Stimulated activated CD4-positive, alpha-beta T cell treated with anti-CD3 and anti-CD28 coated beads, TNF-alpha, amount 100 ng/mL, for 48 hours (primary cell): ENCODE measurements at places on chromosomes 16 and 17.

DNA sequence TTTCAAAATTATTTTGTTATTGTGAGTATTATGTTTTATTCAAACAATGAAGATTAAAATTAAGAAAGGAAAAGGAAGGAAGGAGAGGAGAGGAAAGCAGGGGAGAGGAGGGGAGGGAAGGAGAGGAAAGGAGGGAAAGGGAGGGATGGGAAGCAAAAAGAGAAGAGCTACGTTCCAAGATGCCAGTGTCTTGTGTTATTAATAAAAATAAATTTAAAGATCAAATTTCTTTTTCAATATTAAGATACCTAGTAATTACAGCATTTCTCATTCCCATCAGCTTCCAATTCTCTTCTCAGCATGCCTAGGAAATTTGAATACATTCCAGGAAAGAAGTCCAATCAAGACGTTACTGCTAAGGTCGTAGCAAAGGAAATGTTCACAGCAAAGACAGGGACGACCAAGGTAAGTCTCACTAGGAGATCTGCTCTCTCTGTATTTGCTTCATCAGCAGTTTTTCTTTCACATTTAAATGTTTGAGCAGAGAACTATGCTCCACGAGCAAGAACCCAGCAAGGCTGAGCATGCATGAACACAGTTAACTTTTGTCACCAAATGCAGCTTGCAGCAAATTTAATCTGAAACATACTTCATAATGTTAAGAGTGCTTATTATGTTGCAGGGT is 63.3 kb upstream of the HLF start:
- no peak for DNase-seq

- no peak for DNase-seq
These were observed 14.0 kb downstream of the SLFN11 start for GRCh38 chr17:35359398-35359797.

GRCh38 chr16:10655415-10655977 is 39.2 kb downstream of the TEKT5 start:
- no peak for DNase-seq

- no peak for DNase-seq
These were observed 119.2 kb downstream of the PITPNC1 start for GRCh38 chr17:67496286-67496685.

GRCh38 chr16:15477802-15478201 is 43.4 kb downstream of the BMERB1 start:
- no peak for DNase-seq

DNA sequence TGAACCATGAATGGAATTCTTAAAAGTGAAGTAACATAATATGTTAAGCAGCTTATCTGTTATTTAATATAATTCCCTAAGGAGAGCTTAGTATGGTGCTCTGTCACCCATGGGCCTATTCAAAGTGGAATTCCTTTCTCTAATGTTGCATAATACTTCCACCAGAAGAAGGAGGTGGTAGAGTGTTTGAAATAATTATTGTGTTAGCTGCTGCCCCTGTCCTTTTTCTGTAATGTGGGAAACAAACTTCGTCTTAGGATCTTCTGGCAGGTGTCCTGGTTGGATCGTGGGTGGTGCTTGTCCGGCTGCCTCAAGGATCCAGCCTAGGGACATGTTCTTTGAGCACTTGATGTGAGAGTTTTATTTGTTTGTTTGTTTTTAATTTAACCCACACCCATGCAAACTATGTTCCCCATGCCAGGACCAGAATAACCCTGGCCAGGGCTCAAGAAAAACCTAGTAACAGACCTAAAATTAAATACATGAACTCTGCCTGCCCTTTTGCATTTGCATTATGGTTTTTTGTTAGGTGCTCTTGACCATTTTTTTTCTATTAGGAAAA is 46.1 kb downstream of the ZNRF1 start:
- DNase-seq, result no peak

DNA sequence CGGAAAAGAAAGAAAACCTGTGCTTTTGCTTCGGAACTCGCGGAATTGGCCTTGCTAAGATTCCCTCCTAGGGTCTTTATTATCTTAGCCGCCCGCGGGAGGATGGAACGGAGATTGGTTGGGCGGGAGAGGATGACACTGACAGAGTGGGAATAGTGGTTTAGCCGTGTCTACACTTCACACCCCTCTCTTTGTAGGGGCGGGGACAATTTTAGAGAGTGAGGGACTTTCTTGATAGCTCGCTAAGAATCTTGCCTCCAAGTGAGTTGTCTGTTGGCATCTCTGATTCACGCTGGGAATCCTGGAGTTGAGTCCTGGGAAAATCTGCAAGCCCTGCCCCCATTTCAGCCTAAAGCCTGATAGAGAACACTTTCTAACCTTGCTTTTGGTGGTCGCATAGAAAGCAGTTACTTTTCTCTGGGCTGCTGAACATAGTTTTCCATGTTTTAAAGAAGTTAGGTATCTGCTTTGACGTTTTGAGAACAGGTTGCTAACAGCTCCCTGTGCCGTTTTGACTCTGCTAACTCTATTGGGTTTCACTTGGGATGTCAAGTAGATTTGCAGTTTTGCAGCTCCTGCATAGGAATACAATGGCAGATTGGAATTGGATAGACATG is 697 bp downstream of the NOL11 start:
- peak; percentile 16 for DNase-seq

DNA sequence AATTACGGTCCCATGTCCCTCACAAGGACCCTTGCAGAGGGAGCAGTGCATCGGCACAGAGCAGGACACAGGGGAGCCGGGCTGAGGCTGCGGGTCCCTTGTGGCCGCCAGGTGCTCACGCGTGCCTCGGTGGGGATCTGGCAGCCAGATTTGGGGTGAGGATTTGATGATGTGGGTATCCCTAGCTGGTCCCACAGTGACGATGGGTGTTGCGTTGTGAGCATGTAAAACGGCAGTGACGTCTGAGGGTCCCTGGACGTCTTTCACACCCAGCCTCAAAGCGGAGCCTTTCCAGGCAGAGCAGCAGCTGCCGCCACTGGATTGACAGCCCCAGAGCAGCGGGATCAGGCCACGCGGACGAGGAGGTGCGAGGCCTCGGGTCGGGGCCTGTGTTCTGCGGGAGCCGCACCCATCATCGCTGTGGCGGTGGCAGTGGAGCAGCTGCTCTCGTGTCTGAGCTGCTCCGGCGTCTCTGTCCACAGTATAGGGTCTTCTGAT is 54.6 kb downstream of the WDR45B start:
- no peak for DNase-seq

DNA sequence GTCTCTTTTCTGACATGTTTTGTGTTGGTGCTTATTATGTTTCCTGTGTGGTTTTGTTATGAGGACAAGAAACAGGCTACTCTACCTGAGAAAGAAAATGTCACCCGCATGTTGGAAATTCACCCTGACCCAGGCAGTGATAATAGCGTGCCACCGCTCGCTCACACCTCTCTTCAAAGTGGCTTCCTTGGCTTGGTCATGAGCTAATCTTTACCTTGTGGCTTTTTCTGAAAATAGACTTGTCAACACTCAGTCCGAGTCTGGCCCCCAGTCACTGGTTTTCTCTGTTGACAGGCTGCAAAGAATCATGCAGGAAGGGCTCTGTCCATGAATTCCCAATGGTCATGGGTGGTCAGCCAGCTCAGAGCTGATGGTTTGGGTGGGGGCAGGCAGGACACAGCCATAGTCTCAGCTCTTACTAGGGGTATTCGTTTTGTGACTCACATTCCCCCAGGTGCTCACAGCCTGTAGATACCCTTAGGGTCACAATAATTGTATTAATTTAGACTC is 121.3 kb upstream of the CACNG5 start:
- DNase-seq, result no peak

GRCh38 chr16:996681-997080 is 15.1 kb downstream of the SOX8 start:
- no peak for DNase-seq

- DNase-seq, result no peak
These were observed 13.3 kb downstream of the JUP start for GRCh38 chr17:41773190-41773588.

- DNase-seq, result no peak
These were observed 481.9 kb upstream of the ERCC4 start for GRCh38 chr16:13438064-13438463.

DNA sequence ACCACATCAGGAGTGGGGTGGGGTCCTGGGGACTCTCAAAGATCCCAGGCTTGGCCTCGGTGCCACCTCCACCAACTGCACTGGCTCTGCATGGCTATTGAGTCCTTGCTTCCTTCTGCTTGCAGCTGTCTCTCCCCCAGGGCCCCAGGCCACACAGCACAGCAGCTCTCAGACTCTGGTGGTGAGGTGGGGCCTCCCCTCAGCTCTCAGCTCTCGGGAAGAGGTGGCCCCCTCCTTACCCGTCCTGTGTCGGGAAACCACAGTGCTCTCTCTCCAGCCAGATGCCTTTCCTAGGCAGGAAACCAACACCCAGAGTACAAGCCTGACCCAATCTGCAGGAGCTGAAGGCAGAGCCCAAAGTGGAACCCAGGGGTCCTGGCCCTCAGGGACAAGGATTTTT is 18.5 kb downstream of the SRCIN1 start:
- DNase-seq, result no peak

GRCh38 chr16:55370762-55371482 is 46.9 kb downstream of the IRX6 start:
- no peak for DNase-seq

GRCh38 chr17:62110923-62111484 is 45.9 kb upstream of the MED13 start:
- no peak for DNase-seq

- no peak for DNase-seq
These were observed 211.7 kb upstream of the CHMP6 start for GRCh38 chr17:80779961-80780380.

DNA sequence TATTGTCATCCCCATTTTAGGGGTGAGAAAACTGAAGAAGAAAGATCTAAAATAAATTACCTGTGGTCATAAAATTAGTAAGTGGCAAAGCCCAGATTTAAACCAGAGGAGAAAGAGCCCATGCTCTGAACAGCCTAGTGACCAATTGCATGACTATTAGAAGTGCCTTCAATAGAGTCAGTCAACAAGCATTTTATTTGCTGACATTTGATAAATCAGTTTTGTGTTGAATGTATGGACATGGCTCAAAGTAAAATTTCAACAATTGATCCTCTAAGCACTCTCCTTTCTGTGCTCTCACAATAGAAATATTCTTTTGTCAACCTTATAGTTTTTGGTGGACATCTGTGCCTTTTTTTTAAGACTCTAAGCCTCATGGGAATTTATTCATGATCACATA is 572.9 kb upstream of the SOX9 start:
- no peak for DNase-seq

DNA sequence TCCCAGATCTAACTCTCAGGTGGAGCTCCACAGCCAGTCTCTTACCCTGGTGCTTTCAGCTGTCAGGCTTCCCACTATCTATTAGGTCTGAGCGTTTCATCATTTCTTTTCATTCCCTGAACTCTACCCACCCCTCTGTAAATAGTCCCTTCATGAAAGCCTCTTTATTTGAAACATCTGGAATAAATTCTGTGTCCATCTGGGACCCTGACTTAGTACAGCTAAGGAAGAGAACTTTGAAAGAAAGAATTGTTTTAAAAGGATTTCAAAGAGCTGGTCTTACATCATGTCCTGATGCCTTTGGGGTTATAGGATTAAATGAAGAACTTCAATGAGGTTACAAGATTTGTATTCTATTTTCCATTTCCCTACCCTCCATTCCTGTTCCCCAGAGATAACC is 388.5 kb upstream of the CA10 start:
- no peak for DNase-seq

DNA sequence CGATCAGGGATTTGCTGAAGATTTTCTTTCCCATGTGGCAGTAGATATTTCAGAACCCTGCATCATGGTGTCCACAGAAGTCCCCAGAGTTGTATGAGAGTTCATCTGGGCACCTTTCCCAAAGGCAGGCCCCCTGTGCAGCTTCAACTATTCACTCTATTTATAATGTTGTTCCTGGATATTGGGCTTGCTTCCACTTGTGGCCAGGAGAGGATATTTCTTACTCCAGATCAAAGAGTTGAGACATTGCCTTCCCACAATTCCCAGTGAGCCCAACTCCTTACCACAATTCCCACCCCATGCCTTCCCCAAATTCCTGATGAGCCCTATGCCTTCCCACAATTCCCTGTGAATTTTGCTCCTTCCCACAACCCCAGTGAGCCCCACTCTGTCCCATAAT is 206.9 kb downstream of the WWOX start:
- DNase-seq, result no peak

DNA sequence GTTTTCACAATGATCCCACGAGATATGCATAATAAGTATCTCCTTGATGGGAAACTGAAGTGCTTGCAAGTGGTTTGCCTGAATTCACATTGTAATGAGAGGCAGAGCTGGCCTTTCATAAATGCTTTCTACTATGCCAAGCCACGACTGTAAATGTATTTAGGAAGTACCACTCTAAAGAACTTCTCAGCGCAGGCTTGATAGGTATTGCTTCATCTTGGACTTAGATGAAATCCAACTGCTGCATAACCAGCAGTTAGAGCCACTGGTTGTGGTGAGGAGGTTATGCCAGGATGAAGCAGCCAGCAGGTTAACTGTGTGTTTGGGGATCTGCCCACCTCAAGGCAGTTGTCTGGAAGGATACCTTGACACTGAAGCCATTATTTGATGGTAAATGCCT is 26.8 kb downstream of the MARCHF10 start:
- no peak for DNase-seq

- no peak for DNase-seq
These were observed 47.5 kb downstream of the STAT3 start for GRCh38 chr17:42340691-42341127.

- DNase-seq, result no peak
These were observed 5.1 kb downstream of the RAMP2 start for GRCh38 chr17:42766124-42766523.

- no peak for DNase-seq
These were observed 890.0 kb upstream of the CDH8 start for GRCh38 chr16:62926121-62926801.

GRCh38 chr17:76667786-76668453 is 24.4 kb upstream of the ST6GALNAC1 start:
- no peak for DNase-seq

DNA sequence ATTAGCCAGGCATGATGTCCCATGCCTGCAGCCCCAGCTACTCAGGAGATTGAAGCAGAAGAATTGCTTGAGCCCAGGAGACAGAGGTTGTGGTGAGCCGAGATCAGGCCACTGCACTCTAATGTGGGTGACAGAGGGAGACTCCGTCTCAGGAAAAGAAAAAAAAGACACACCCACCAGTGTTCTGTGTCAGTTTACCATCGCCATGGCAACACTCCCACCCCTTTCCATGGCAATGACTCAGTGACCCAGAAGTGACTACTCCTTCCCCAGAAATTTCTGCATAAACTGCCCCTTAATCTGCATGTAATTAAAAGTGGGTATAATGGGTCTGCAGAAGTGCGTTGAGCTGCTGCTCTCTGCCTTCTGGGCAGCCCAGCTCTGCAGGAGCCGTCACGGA is 4.0 kb upstream of the ZC3H18 start:
- DNase-seq, result peak; percentile 65

DNA sequence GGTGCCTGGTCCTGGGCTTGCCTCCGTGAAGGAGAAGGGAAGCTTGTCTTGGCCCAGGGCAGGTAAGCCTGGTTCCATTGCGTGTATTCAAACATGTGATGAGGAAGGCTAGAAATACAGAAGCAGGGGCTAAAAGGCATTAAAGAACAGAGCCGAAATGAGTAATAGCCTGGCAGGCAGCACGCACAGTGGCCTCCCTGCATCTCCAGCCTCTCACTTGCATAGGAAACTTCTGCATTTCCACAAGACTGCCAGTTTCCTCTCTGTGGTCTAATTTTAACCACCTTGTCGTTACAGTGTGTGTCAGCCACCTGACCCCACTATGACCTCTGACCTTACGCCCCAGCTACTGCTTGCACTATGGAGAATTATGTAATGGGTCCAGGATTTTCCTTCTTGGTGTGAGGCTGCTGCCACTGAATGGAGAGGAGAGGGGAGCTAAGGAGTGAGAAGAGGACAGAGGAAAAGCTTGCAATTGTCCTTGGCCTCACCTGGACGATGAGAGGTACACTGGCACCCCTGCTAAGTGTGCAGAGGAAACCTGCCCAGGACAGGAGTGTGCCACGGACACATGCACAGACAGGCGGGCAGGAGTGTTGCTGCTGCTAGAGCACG is 32.8 kb downstream of the HIC1 start:
- DNase-seq, result peak; percentile 57
